GM19239 (cell line): ENCODE measurements at places on chromosomes 7 and 10.

DNA sequence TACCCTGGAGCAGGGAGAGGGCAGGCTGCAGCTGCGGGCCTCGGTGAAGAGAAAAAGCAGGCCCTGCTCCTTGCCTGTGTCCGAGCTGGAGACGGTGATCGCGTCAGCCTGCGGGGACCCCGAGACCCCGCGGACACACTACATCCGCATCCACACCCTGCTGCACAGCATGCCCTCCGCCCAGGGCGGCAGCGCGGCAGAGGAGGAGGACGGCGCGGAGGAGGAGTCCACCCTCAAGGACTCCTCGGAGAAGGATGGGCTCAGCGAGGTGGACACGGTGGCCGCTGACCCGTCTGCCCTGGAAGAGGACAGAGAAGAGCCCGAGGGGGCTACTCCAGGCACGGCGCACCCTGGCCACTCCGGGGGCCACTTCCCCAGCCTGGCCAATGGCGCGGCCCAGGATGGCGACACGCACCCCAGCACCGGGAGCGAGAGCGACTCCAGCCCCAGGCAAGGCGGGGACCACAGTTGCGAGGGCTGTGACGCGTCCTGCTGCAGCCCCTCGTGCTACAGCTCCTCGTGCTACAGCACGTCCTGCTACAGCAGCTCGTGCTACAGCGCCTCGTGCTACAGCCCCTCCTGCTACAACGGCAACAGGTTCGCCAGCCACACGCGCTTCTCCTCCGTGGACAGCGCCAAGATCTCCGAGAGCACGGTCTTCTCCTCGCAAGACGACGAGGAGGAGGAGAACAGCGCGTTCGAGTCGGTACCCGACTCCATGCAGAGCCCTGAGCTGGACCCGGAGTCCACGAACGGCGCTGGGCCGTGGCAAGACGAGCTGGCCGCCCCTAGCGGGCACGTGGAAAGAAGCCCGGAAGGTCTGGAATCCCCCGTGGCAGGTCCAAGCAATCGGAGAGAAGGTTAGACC, 138.0 kb upstream of the STK17A start:
- DNase-seq = no peak

DNA sequence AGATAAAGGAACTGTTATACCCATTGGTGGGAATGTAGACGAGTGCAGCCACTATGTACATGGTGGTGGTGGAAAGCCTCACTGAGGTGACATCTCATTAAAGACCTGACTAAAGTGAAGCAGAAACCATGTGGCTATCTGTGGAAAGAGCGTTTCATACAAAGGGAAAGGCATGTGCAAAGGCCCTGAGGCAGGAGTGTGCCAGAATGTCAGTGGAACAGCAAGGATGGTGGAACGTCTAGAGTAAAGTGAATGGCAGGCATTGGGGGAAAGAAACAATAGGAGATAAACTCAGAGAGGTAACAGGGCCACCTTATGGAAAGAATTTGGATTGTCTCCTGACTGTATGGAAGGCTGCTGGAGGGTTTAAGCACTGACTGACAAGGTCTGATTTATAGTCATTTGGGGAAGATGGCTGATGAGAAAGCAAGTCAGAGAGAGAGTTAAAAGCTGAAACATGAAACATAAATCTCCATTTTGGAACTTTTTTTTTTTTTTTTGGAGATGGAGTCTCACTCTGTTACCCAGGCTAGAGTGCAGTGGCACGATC, 245.7 kb downstream of the STK31 start:
- no peak for DNase-seq

DNA sequence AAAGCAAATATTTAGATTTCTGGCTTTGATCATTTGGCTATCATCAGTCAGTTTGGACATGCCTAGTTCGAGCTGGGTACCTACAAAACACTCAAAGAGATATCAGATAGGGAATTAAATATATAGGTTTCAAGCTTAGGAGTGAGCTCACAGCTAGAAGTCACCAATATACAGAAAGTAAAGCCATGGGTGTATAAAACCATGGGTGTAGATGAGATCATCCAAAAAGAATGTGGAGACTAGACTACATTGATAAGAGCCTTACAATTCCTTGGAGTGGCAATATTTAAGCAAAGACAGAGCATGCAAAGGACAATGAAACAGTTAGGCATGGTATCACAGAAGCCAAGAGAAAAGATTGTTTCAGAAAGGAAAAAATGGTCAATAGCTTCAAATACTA, 7.2 kb upstream of the RALA start:
- no peak for DNase-seq

DNA sequence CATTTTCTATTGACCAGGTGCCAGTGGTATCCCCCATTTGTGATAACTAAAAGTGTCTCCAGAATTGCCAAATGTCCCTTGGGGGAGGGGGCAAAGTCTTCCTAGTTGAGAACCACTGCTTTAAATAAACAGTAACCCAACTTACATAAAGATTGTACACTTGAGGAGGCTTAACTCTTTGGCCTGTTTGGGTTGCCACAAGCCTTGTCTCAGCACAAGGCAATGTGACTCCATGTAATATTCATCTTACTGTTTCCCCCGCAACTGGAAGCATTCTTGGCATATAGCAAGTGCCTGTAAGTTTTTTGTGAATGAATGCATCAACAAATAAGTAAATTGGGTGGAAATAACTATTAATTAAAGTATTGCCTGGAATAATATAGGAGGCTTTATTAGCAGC, 108.3 kb downstream of the ANK3 start:
- DNase-seq = no peak

DNA sequence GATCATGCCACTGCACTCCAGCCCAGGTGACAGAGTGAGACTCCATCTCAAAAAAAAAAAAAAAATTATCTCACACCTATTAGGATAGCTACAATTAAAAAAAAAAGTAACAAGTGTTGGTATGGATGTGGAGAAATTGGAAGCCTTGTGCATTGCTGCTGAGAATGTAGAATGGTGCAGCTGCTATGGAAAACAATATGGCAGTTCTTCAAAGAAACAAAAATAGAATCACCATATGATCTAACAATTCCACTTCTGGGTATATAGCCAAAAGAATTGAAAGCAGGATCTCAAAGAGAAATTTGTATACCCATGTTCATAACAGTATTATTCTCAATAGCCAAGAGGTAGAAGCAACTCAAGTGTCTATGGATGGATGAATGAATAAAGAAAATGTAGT, 143.6 kb upstream of the PRR15 start:
- no peak for DNase-seq

DNA sequence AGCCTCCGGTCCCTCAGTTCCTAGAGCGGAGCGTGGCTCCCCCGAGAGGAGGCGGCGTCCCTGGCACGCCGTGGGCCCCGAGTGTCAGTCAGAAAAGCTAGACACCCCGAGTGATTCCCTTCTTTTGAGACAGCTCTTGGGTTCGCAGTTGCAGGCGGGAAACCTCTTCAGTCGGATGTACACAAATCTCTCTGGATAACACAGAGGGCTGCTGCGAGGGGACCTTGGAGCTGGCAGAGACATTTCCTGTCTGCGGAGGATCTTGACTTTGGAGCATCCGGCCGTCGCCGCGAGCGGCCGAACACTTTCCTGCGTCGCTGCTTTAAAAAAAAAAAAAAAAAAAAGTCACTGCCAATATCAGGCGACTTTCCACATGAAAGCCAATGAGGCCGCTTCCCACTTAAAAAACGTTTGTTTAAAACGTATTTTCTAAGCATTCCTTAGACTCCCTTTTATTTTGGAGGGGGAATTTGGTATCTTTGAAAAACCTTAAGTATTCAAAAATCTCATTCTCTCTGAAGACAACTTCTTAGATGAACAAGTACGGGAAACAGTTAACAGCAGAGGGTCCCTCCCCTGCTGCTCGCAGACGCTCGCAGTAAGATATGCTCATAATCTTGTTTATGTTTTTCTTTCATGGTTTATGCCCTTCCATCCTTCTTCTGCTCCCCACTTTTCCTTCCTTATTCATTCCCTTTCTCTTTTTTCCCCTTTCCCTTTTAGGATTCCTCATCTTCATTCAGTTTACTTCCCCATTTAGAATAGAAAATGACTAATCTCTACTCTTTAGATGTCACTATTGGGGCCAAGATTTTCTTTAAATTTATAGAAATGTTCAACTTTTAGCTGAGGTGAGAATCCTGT, 10.0 kb downstream of the HHEX start:
- DNase-seq = no peak

GRCh38 chr7:82668676-82669075, 225.1 kb upstream of the CACNA2D1 start:
- no peak for DNase-seq

DNA sequence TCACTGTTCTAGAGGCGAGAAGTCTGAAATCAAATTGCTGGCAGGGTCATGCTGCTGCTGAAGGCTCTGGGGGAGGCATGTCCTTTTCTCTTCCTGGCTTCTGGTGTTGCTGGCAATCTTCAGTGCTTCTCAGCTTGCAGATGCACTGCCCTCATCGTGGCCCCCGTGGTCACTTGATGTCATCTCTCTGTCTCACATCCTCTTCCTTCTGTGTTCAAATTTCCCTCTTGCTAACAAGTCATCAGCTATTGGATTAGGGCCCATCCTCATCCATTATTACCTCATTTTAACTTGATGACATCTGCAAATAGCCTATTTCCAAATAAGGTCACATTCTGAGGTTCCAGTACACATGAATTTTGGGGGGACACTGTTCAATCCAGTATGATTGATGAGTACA, 36.6 kb upstream of the SRGN start:
- DNase-seq = no peak

DNA sequence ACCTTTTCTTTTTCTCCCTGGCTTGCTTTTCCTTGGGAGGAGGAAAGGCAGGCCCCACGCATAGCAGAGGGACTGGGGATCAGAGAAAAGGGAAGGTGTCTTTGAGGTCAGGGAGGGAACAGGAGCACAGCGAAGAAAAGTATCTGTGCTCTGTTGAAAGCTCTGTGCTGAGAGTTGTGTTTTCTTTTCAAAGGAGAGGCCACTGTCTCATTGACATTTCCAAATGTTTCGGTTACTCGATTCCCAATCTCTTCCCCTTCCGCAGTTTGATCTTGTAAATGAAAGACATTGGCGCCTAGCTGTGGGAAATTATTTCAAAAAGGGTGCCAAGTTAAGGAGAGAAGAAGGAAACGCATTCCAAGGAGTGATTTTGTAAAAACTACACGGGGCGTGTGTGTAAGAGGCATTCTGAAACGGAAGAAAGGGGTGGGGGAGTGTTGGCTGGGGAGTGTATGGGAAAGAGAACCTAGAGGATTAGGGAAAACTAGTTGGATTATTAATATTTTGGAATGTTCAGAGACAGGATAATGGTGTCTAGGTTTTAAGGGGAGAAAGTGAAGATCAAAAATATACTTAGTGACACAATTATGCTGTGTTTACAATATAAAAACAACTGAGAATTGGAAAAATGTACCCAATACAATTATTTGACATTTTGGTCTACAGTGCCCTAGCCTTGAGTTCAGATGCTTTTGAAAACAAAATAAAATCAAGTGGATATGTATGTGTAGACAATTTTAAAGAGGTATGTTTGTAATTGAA, 708 bp downstream of the KLHDC10 start:
- DNase-seq = no peak

DNA sequence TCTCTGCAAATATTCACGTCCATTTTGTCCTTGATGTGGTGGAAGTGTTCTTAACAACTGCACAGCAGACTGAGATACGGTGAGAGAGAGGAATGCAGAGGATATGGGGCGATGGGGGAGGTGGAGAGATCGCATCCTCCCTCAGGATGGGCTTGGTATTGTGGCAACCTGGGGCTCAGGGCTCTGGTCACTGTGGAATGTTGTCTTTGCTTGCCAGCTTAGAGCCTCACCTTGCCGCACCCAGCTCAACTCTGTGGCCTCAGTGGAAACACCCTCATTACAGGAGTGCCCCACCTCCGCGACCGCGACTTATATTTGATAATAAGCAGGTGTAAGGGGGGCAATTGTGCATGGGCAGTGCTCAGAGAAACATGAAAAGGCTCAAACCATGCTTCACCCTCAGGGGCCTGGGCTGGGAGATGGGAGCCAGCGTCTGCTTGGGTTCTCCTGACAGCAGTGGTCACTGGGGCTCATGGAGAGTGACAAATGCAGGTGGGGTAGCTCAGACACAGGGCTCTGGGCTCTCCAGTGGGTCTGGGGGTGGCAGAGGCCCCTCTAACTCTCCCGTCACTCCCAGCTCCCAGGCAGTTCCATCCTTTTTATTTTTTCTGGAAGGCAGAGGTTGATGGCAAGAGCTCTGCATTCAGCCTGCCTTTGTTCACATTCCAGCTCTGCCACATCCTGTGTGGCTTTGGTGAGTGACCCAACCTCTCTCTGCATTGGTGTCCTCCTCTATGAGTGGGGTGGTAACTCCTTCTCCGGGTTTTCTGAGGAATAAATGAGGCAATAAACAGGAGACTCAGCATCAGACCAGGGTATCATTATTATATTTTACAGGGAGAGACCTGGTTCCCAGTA, 43.1 kb upstream of the EMX2 start:
- DNase-seq = no peak

DNA sequence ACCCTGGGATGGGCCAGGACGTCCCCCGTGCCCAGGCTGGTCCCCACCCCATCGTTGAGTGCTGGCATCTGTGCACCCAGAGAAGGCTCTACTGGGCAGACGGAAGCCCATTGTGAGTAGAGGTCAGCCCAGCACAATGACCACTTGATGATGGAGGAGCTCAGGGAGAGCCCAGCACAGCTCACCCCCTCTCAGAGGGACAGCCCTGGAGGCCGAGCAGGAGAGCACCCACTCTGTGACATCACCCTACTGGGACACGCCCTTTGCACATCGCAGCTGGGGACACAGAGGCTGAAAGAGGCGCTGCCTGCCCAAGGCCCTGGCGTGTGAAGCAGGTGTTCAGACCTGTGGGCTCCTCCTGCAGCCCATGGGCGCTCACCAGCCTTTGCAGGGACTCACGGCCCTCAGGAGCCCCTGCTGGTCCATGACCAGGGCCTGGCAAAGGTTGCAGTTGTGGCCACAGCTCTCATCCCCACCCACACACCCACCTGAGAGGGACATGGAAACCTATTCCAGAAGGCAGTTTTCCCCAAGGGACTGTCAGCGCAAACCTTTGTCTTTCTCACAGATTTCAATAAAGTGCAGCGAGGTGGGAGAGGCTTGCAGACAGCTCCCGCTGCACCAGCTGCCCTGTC, 67.2 kb upstream of the PPP2R2D start:
- DNase-seq = no peak

- DNase-seq = no peak
Observed at GRCh38 chr10:45302573-45302972, 12.8 kb downstream of the OR13A1 start.

DNA sequence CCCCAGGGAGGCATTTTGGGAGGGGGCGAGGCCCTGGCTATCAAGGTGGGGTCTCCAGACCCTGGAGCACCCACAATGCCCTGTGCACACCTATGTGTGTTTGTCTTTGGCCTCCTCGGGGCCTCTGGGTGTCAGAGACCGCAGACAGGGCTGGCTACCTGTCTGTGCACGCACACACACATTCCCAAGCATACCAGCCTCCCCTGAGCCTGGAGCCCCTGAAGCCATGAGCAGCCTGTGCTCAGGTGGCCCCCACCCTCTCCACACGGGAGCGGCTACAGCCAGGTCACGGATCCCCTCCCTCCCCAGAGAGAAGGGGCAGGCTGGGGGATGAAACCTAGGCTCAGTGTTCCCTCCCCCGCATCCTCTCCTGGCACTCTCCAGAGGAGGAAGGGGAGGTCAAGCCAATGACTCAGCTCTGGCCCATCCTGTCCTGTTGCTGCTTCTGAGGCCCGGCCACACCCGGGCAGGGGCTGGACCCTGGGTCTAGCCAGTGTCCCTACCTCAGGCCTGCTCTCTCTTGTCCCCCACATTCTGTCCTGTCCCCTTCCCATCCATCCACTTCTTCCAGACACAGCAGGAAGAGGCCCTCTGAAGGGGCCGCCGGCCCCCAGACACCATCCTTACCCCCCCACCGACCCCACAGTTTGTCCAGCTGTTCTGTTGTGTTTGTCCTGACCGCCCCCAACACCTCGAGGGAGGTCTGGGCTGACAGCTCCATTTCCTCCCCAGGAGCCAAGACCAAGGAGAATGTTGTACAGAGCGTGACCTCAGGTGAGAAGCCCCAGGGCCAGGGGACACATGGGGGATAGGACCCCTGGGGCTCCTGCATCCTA, 720 bp downstream of the SNCG start:
- DNase-seq = no peak
